H1 (cell line): ENCODE measurements at places on chromosomes 4 and X.
A peak's percentile ranks its signal among the peaks of the same experiment; 100 is the strongest.

- H3K4me3 ChIP-seq: no peak overlapping the region
- H3K4me1 ChIP-seq: no peaks in the 10 kb centered on the region
- no peaks in the 10 kb centered on the region for H3K27me3 ChIP-seq
- DNase-seq: no peak
Measured at GRCh38 chr4:165288639-165289422, 38.6 kb upstream of the MSMO1 start.

DNA sequence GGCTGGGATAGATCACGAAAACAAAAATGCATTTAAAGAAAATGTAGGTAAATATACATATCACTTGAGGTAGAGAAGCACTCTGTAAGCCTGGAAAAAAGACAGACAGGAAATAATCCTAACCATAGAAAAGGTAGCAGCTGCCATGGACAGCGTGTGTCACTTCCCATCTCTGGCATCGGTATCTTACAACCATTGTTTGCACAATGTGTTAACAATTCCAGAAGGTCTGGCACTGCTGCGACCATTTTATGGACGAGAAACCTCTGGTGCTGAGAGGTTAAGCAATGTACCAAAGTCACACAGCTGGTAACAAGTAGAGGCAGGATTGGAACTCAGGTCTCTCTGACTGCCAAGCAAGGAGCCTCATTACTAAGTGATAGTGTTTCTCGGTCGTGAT is 1.7 kb upstream of the MTNR1A start:
- H3K36me3 ChIP-seq: no peaks in the 10 kb centered on the region
- DNase-seq: no peak
- no peaks in the 10 kb centered on the region for H3K4me1 ChIP-seq

GRCh38 chr4:98341309-98341708 is 80.1 kb downstream of the RAP1GDS1 start:
- no peaks in the 10 kb centered on the region for H3K27me3 ChIP-seq
- DNase-seq: no peak
- H3K4me3 ChIP-seq: no peak overlapping the region
- no peaks in the 10 kb centered on the region for H3K36me3 ChIP-seq
- H3K4me1 ChIP-seq: peaks cover 2% of the 10 kb centered on the region
- no peak overlapping the region for H3K27ac ChIP-seq

GRCh38 chr4:153731239-153731638 is 28.6 kb downstream of the RNF175 start:
- H3K4me1 ChIP-seq: no peaks in the 10 kb centered on the region
- no peak for DNase-seq
- H3K27me3 ChIP-seq: no peaks in the 10 kb centered on the region
- no peak overlapping the region for H3K4me3 ChIP-seq
- no peaks in the 10 kb centered on the region for H3K36me3 ChIP-seq
- H3K27ac ChIP-seq: no peak overlapping the region

GRCh38 chr4:138063581-138063980 is 178.6 kb downstream of the SLC7A11 start:
- H3K36me3 ChIP-seq: no peaks in the 10 kb centered on the region
- DNase-seq: no peak
- H3K4me1 ChIP-seq: no peaks in the 10 kb centered on the region
- no peaks in the 10 kb centered on the region for H3K27me3 ChIP-seq
- H3K4me3 ChIP-seq: no peak overlapping the region
- H3K27ac ChIP-seq: no peak overlapping the region

DNA sequence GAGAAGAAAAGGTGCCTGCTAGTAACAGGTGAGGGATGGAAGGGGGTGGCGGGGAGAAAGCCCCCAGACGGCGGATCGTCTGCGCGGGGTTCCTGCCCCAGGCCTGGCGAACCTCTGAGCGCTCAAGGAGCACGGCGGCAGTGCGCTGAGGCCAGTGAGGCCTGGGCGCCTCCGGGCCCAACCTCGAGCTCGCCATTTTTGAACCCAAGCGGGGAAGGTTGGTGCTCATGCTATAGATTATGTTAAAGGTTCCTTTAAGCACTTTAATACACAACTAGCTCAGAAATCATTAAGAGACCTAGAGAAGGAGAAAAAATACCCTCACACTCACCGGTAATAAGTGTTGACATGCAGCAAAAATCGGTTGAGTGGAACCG is 7.9 kb downstream of the PITX2 start:
- no peaks in the 10 kb centered on the region for H3K36me3 ChIP-seq
- peaks cover 100% of the 10 kb centered on the region for H3K27me3 ChIP-seq
- H3K4me3 ChIP-seq: peak overlapping the region; percentile 51
- peaks cover 30% of the 10 kb centered on the region for H3K4me1 ChIP-seq
- H3K27ac ChIP-seq: no peak overlapping the region

DNA sequence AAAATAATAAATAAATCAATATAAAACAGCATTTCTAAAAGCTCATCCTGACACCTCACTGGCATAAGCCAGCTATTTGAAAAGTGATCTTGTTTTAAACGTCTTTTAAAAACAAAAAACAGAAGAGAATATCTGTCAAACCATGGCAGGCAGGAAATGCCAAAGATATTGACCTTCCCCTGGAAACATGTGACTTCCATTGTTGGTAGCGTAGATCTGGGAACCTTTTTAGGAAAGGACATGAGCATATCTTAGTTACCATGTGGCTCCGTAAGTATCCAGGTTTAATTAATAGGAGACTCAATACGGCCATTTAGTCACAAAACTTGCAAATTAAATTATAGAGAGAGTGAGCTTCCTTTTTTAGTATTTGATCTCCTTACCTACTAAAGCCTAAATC is 83.0 kb upstream of the KLHL4 start:
- H3K27ac ChIP-seq: no peak overlapping the region
- no peaks in the 10 kb centered on the region for H3K4me1 ChIP-seq
- H3K27me3 ChIP-seq: no peaks in the 10 kb centered on the region
- DNase-seq: no peak
- no peaks in the 10 kb centered on the region for H3K36me3 ChIP-seq

GRCh38 chrX:63394872-63395271 is 43.7 kb upstream of the SPIN4 start:
- no peaks in the 10 kb centered on the region for H3K4me1 ChIP-seq
- no peak for DNase-seq
- H3K36me3 ChIP-seq: no peaks in the 10 kb centered on the region
- no peaks in the 10 kb centered on the region for H3K27me3 ChIP-seq
- no peak overlapping the region for H3K27ac ChIP-seq
- H3K4me3 ChIP-seq: no peak overlapping the region

- H3K27ac ChIP-seq: no peak overlapping the region
- no peaks in the 10 kb centered on the region for H3K36me3 ChIP-seq
- no peak overlapping the region for H3K4me3 ChIP-seq
- H3K27me3 ChIP-seq: no peaks in the 10 kb centered on the region
- H3K4me1 ChIP-seq: peaks cover 4% of the 10 kb centered on the region
Measured at GRCh38 chr4:181479141-181479540, 764.1 kb upstream of the TENM3 start.

GRCh38 chr4:24328711-24329110 is 255.6 kb downstream of the DHX15 start:
- peaks cover 7% of the 10 kb centered on the region for H3K36me3 ChIP-seq
- 0 out of 2 replicates have a peak overlapping the region, but pooled peaks have one; percentile 13 for H3K27ac ChIP-seq
- DNase-seq: no peak

- DNase-seq: no peak
- no peak overlapping the region for H3K4me3 ChIP-seq
- no peaks in the 10 kb centered on the region for H3K27me3 ChIP-seq
- no peak overlapping the region for H3K27ac ChIP-seq
Measured at GRCh38 chr4:63937961-63938360, 471.3 kb downstream of the TECRL start.

DNA sequence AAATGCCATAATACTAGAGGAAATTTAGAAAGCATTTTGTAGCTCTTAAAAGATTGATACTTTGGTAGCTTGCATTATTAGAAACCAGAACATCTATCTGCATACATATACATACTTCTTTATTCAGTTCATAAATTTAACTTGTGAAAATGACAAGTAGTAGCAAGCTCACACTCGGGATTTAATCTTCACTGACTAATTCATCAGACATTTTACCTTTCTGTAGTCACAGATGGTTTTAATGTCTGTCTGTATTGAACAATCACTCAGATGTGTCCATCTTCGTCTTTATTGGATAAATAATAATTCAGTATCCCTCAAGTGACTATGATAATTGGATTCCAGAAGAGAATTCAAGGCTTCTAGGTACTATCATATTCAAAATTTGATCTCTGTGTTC is 232.3 kb downstream of the TENM3 start:
- H3K36me3 ChIP-seq: no peaks in the 10 kb centered on the region
- DNase-seq: no peak
- 0 out of 2 replicates have a peak, but pooled peaks cover under 1% of the 10 kb centered on the region for H3K4me1 ChIP-seq
- no peaks in the 10 kb centered on the region for H3K27me3 ChIP-seq
- H3K27ac ChIP-seq: no peak overlapping the region
- no peak overlapping the region for H3K4me3 ChIP-seq

- DNase-seq: no peak
- H3K27ac ChIP-seq: no peak overlapping the region
- no peaks in the 10 kb centered on the region for H3K27me3 ChIP-seq
Measured at GRCh38 chr4:124212815-124213630, 499.5 kb downstream of the ANKRD50 start.

- H3K4me1 ChIP-seq: no peaks in the 10 kb centered on the region
- no peak overlapping the region for H3K27ac ChIP-seq
- no peak for DNase-seq
Measured at GRCh38 chr4:87540146-87541058, 11.2 kb upstream of the SPARCL1 start.

DNA sequence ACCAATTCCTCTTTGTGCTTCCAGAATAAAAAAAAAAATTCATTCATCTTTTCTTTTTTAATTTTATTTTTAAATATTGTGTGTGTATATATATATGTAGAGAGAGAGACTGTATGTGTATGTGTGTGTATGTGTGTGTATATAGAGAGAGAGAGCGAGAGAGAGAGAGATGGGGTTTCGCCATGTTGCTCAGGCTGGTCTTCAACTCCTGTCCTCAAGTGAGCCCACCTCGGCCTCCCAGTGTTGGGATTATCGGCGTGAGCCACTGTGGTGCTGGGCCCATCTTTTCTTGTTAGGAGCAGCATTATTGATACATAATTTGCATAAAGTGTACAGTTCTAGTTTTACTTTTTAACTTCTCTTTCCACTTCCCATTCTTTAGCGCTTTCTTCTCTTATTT is 33.6 kb downstream of the KDM6A start:
- H3K27me3 ChIP-seq: no peaks in the 10 kb centered on the region
- no peak overlapping the region for H3K4me3 ChIP-seq
- H3K36me3 ChIP-seq: no peaks in the 10 kb centered on the region

DNA sequence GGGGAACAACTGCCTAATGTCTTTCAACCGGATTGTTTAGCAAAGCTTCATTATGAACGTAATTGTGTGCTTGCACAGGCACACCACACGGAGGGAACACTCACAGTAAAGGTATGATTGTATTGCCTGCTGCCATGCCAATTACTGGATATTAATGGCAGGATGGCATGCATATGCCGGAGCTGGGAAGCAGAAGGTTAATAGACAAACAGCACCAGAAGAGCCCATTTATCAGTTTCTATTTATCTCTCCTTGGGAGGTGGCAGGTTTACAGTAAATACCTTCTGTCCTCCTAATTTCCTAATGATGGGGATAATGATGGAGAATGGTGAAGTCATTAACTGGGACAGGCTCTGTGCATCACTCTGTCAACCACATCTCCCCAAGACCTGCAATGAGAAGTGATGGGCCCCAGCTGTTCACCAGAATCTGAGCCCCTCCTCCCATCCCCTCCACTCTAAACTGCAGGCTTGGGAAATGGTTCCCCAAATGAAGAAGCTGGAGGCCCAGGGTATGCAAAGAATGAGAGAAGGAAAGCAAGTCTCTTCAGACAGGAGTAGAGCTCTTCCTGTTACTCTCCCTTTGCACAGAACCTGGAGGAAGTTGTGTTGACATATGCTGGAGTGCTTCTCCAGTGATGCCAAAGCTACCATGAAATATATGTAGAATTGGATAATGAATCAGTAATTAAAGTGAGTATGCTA is 160.8 kb downstream of the NAA11 start:
- H3K36me3 ChIP-seq: no peaks in the 10 kb centered on the region
- H3K27ac ChIP-seq: no peak overlapping the region
- DNase-seq: no peak

DNA sequence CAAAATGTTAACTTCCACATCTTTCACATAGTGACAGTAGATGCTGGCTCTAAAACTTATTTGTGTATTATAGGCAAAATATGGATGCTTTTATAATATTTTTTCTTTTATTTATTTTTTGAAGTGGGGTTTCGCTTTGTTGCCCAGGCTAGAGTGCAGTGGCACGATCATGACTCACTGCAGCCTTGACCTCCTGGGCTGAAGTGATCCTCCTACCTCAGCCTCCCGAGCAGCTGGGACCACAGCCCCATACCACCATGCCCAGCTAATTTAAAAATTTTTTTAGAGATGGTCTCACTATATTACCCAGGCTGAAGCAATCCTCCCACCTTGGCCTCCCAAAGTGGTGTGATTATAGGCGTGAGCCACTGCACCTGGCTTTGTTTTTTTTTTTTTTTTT is 48.6 kb downstream of the ZFX start:
- DNase-seq: no peak
- H3K4me3 ChIP-seq: no peak overlapping the region
- H3K27me3 ChIP-seq: no peaks in the 10 kb centered on the region
- H3K36me3 ChIP-seq: no peaks in the 10 kb centered on the region
- H3K27ac ChIP-seq: no peak overlapping the region

GRCh38 chrX:19389227-19389845 is 45.6 kb downstream of the PDHA1 start:
- H3K4me1 ChIP-seq: no peaks in the 10 kb centered on the region
- H3K4me3 ChIP-seq: no peak overlapping the region
- H3K27me3 ChIP-seq: no peaks in the 10 kb centered on the region

- no peaks in the 10 kb centered on the region for H3K4me1 ChIP-seq
- H3K4me3 ChIP-seq: no peak overlapping the region
- no peaks in the 10 kb centered on the region for H3K27me3 ChIP-seq
Measured at GRCh38 chr4:139912445-139912844, 241.5 kb downstream of the MAML3 start.

DNA sequence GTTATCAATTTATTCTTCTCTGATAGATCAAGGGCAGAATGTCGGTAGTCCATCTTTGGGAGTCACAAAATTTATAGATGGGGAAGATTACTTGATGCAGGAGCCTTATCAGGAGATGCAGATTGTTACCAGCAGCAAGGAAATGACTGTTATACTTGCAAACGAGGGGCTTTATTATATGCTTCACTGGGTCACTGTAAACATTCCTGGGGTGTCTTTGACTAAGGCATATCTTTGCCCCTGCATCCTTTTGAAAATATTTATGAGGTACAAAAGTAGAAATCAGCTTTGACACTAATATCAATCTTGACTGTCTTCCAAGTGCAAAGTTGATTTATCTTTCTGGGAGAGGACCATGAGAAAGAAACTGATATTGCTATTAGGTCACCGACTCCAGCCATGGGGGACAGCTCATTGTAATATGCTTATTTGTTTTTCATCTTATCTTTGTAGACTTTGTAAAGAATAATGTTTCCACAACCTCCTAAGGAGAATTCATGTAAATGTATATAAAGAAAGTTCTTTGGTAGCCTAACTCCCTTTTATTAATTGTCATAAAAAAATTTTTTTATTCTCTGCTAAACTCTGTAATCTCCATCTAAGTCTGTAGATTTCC is 177.3 kb upstream of the EMCN start:
- no peaks in the 10 kb centered on the region for H3K27me3 ChIP-seq
- H3K4me3 ChIP-seq: no peak overlapping the region
- H3K27ac ChIP-seq: no peak overlapping the region
- H3K36me3 ChIP-seq: no peaks in the 10 kb centered on the region
- H3K4me1 ChIP-seq: no peaks in the 10 kb centered on the region
- no peak for DNase-seq

GRCh38 chr4:38987491-38987890 is 44.7 kb downstream of the TMEM156 start:
- H3K4me1 ChIP-seq: no peaks in the 10 kb centered on the region; the same call in 1 of the 2 replicates
- H3K36me3 ChIP-seq: no peaks in the 10 kb centered on the region
- H3K4me3 ChIP-seq: no peak overlapping the region
- DNase-seq: no peak
- H3K27ac ChIP-seq: no peak overlapping the region

- peaks cover 3% of the 10 kb centered on the region; the same call in 1 of the 2 replicates for H3K4me1 ChIP-seq
- no peak for DNase-seq
- no peaks in the 10 kb centered on the region for H3K27me3 ChIP-seq
- no peaks in the 10 kb centered on the region for H3K36me3 ChIP-seq
Measured at GRCh38 chr4:86496094-86497080, 97.7 kb upstream of the PTPN13 start.
